ENCODE measurements at places on chromosomes 5 and 9.

DNA sequence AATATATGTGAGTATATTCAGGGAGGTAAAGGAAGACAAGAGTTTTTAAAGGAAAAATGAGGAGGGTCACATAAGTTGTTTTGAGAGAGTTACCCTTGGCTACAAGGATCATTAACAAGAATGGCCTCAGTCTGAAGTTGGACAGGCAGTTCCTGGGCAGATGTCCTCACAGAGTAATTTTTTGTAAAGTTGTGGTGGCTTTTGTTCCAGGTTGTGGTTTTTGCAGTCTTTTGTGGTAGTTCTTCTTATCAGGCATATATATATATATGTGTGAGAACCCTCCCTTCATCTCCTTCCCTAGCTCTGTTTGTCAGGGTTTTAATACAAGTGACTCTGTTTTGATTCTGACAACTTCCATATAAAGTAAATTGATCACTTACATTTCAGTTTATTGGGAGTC, 60.0 kb downstream of the CSNK1G3 start:
- peak; percentile 48 for DNase-seq
- H3K4me3 ChIP-seq = no peak overlapping the region
- no peaks in the 10 kb centered on the region for H3K27me3 ChIP-seq
- no peaks in the 10 kb centered on the region for H3K36me3 ChIP-seq
- H3K27ac ChIP-seq = no peak overlapping the region
- no peaks in the 10 kb centered on the region for H3K4me1 ChIP-seq

- no peaks in the 10 kb centered on the region for H3K36me3 ChIP-seq
- no peaks in the 10 kb centered on the region for H3K27me3 ChIP-seq
- no peak overlapping the region for H3K4me3 ChIP-seq
- no peak for DNase-seq
- H3K27ac ChIP-seq = no peak overlapping the region
These were observed 76.5 kb upstream of the PJA2 start for GRCh38 chr5:109486200-109486804.

GRCh38 chr9:137685741-137686420, 67.1 kb downstream of the EHMT1 start:
- no peaks in the 10 kb centered on the region for H3K27me3 ChIP-seq
- no peak overlapping the region for H3K27ac ChIP-seq
- H3K36me3 ChIP-seq = no peaks in the 10 kb centered on the region
- H3K4me3 ChIP-seq = no peak overlapping the region
- peaks cover 20% of the 10 kb centered on the region for H3K4me1 ChIP-seq

DNA sequence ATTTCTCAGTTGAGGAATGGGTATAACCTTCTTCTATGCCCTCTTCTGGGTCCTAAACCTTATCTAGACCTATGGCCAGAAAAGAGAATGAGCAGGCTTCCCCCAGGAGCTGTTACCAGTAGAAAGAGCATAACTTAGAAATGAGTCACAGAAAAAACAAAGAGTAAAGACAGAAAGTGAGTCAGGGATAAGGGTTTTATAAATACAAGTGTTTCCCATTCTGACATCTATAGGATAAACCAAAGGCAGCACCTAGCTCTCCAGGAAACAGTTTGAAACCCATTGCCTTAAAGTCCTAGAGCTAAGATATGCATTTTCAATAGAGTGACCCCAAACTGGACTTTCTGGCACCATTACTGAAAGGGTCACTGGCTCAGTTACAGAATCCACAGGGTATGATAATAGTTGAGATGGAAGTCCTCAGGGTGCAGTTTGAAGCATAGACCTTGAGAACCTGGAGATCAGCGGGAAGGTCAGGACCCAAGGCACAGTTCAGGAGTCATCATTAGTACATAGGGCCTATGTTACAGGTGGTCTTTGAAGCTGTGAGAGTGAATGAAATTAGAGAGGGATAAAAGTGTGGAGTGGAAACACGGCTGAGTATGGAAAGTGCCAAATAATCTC, 42.7 kb upstream of the LIFR start:
- H3K4me1 ChIP-seq = no peaks in the 10 kb centered on the region
- no peak overlapping the region for H3K4me3 ChIP-seq
- no peak for DNase-seq
- H3K36me3 ChIP-seq = no peaks in the 10 kb centered on the region

DNA sequence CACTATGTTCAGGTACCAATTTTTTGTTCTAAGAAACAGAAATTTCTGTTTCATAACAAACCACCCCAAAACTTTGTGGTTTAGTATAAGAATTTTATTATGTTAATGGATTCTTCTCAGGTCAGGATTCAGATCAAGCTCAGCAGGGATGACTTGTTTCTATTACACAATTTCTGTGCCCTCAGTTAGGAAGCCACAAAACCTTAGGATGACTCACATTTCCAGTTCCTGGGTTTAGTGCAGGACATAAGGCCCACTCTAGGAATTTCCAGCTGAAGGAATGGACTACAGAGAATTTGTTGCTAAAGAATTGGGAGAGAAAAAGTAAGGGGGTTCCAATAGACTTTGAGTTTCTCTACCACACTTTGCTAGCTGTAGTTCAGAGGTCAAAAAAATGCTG, 629.3 kb downstream of the ANXA1 start:
- no peaks in the 10 kb centered on the region for H3K36me3 ChIP-seq
- H3K27me3 ChIP-seq = no peaks in the 10 kb centered on the region
- no peak for DNase-seq
- no peak overlapping the region for H3K27ac ChIP-seq
- H3K4me3 ChIP-seq = no peak overlapping the region

DNA sequence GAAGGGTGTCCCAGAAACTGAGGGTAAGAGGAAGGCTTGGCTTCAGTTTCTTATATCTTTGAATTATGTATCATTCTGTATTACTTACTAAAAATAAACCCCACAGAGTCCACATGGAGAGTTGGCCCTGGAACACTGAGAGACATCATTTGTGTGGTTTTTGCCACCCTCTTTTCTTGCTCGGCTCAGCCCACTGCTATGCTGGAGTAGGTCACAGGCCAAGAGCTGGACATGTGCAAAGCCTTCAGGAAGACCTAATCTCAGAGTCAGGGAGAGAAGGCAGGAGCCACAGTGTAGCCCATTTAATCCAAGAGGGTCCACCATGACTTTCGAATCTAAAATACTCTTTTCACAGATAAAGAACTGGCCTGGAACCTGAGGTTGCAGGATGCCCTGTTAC, 47.5 kb downstream of the MAMDC2 start:
- peaks cover 12% of the 10 kb centered on the region for H3K4me1 ChIP-seq
- no peaks in the 10 kb centered on the region for H3K27me3 ChIP-seq
- H3K36me3 ChIP-seq = no peaks in the 10 kb centered on the region
- H3K27ac ChIP-seq = no peak overlapping the region
- H3K4me3 ChIP-seq = no peak overlapping the region

DNA sequence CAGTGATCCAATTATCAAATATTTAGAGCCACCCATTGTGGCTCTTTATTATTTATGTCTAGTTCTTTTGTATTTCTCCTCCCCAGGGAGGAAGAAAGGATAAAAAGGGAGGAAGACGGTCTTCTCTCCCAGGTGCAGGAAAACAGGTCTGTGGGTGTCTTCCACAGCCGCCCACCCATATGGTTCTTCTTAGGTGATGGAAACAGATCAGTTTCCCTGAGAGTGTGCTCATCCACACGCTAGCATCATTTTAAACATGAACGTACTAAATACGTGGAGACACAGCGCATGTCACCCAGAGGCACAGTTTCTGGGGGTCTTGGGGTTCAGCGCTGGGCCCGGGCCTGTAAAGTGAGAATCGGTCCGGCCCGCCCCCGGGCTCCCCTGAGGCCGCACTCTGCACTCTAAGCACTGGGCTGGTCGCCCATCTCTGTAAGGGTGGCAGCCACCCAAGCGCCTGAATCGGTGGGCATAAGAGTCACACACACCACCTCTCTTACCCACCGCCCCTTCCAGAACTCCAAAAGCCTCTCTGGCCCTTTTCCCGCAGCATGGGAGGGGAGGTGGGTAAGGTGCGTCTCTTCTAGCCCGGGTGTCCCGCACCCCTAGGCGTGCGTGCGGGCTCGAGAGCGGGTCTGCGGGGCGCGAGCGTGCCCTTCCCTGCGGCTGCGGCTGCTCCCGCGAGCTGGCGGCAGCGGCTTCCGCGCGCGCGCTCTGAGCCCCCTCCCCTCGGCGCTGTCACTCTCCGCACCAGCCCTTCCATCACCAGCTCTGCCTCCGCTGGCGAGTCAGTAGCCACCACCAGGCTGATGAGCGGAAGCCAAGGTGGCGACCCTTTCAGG, 1.3 kb downstream of the PTCH1 start:
- no peaks in the 10 kb centered on the region for H3K4me1 ChIP-seq
- H3K27me3 ChIP-seq = no peaks in the 10 kb centered on the region
- no peak overlapping the region for H3K27ac ChIP-seq
- peak overlapping the region; percentile 74 for H3K4me3 ChIP-seq
- no peaks in the 10 kb centered on the region for H3K36me3 ChIP-seq
- DNase-seq = peak; percentile 28

- H3K27me3 ChIP-seq = no peaks in the 10 kb centered on the region
- no peak overlapping the region for H3K27ac ChIP-seq
These were observed 291.9 kb downstream of the FBXL7 start for GRCh38 chr5:15791859-15792258.

DNA sequence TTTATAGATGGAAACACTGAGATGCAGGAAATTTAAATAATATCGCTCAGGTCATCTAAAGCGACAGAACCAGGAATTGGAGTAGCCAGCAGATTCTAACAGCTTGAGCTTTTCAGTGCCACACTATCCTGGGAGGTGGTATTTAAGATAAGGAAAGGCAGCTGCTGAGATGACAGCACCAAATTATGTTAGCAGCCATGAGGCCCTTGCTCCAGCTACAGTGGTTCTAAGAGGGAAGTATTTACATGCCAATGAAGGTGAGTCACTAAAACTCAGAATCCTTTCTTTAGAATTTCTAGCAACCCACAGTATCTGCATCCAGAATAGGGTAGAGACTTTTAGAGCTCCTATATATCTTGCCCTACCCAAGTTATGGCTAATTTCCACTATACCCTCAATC, 127.0 kb upstream of the VLDLR start:
- DNase-seq = no peak
- H3K27me3 ChIP-seq = no peaks in the 10 kb centered on the region
- H3K4me1 ChIP-seq = no peaks in the 10 kb centered on the region
- H3K4me3 ChIP-seq = no peak overlapping the region
- no peak overlapping the region for H3K27ac ChIP-seq
- H3K36me3 ChIP-seq = no peaks in the 10 kb centered on the region

DNA sequence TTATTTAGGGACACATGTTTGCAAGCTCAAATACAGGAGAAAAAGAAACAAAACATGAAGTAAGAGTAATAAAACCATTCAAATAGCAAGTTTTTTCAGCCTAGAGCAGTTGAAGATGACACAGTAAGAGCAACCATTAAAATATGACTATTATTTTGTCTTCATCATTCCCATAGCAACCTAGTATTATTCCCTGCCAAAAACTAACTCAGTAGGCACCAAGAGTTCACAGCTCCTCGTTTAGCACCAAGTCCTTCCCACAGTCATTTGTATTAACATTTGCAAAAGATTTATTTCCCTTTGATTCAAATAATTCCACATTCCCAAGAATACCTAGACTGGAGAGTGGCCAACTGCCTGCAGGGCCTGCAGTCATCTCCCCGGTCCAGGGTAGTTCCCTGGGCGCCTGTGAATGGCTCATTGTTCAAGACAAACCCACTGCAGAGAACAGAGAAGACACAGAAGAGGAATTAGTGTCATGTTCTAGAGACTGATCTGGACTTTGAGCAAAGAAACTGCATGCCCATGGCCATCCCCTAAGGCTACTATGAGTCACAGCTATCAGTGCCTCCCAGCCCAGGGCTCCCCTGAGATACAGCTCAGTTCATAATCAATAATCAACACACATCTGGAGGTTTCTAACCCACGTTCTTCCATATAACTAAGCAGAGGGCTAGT, 139.1 kb upstream of the MAP3K1 start:
- no peak overlapping the region for H3K27ac ChIP-seq
- no peak for DNase-seq
- no peaks in the 10 kb centered on the region for H3K36me3 ChIP-seq
- H3K4me3 ChIP-seq = no peak overlapping the region
- H3K4me1 ChIP-seq = peaks cover 22% of the 10 kb centered on the region
- H3K27me3 ChIP-seq = no peaks in the 10 kb centered on the region

DNA sequence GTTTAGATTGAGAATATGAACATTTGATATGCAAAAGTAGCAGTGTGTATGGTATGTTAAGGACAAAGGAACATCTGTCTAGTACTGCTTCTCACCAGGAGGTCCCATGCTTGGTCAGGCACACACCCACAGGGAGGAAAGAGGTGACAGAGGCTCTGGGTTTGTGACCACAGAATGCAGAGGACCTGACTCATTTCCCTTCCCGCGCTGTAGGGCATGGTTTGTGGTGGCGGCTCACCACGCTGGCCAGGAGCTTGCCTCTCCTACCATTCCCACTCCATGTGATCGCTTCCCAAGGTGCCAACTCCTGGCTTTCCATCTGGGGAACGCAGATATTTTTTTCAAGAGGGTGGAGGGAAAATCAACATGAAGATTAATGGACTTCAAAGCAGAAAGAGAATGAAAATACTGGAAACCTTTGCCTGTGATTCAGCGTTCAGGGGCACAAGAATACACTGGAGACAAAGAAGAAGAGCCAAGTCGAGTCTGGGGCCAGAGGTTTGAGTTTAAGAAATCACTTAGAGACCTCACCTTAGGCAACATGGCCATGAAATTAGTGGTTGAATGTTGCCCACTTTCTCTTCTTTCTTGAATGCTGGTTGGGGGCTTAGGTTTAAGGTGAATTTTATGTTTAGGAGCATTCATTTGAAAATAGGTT, 477.8 kb downstream of the CCDC171 start:
- no peaks in the 10 kb centered on the region for H3K27me3 ChIP-seq
- no peaks in the 10 kb centered on the region for H3K36me3 ChIP-seq
- peak; percentile 59 for DNase-seq
- no peak overlapping the region for H3K4me3 ChIP-seq
- no peaks in the 10 kb centered on the region for H3K4me1 ChIP-seq
- no peak overlapping the region for H3K27ac ChIP-seq

DNA sequence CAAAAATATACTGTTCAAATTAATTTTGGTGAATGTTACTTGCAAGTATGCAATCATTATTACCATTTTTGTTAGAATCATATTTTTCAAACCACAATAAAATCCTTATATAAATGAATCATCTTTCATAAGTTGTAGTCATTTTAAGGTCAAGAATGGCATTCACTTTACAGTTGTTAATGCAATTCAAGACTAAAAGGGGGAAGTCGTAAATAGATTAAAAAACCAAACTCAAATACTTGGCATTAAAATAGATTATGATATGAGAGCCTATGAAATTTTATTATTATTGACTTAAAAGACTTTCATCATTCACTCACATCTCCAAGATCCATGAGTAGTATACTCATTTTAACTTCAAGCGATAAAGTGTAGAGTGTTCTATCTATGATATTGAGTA, 11.6 kb downstream of the CDH9 start:
- no peaks in the 10 kb centered on the region for H3K36me3 ChIP-seq
- H3K27ac ChIP-seq = no peak overlapping the region
- H3K4me3 ChIP-seq = no peak overlapping the region

GRCh38 chr5:7592910-7593309, 197.0 kb downstream of the ADCY2 start:
- no peaks in the 10 kb centered on the region for H3K36me3 ChIP-seq
- no peak overlapping the region for H3K27ac ChIP-seq
- H3K4me3 ChIP-seq = no peak overlapping the region
- DNase-seq = peak; percentile 9

DNA sequence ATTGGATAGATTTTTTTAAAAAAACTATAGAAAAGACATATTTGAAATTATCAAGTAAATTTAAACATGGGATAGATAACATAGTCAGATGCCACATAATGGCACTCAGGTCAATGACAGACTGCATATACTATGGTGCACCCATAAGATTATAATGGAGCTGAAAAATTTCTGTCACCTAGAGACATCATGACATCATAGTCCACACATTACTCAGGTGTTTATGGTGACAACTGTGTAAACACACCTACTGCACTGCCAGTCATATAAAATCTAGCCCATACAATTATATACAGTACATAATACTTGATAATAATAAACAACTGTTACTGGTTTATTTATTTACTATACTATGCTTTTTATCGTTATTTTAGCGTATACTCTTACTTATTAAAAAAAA, 58.6 kb downstream of the CPLANE1 start:
- no peaks in the 10 kb centered on the region for H3K27me3 ChIP-seq
- DNase-seq = no peak
- no peaks in the 10 kb centered on the region for H3K36me3 ChIP-seq
- H3K4me3 ChIP-seq = no peak overlapping the region
